Mesothelial cell of epicardium (in vitro differentiated cells): ENCODE measurements at places on chromosomes 1 and 21. TPM values are rescaled to one million over a fixed set of nuclear protein-coding genes. Genes with fewer than 3 reads are reported as not detected.

Gene SMPDL3B
- 7.4 to 8.8 TPM (median 8.4 TPM) in 3 replicates for total RNA-seq

Gene KRTAP13-2
- total RNA-seq = not detected in 3 replicates

Gene PDE4B
- 20.0 to 22.3 TPM (median 21.0 TPM) in 3 replicates for total RNA-seq

Gene MSH4
- 0.27 to 0.29 TPM (median 0.27 TPM) in 3 replicates for total RNA-seq

Gene OVAAL
- total RNA-seq = not detected in 3 replicates

Gene HMGCS2
- total RNA-seq = 0.47 to 1.4 TPM (median 0.51 TPM) in 3 replicates

Gene YRDC
- total RNA-seq = 18.6 to 21.2 TPM (median 19.8 TPM) in 3 replicates

Gene OR2L5
- not detected in 3 replicates for total RNA-seq

Gene DFFA
- 51.4 to 54.8 TPM (median 53.0 TPM) in 3 replicates for total RNA-seq

Gene MARK1
- 10.4 to 15.1 TPM (median 11.8 TPM) in 3 replicates for total RNA-seq

Gene S100A7A
- total RNA-seq = not detected in 3 replicates

Gene ZFP69
- 4.3 to 4.7 TPM (median 4.4 TPM) in 3 replicates for total RNA-seq

Gene IFT25
- 36.8 to 38.2 TPM (median 37.0 TPM) in 3 replicates for total RNA-seq

Gene CDC42
- 239 to 246 TPM (median 244 TPM) in 3 replicates for total RNA-seq

Gene FNBP1L
- total RNA-seq = 71.5 to 74.5 TPM (median 73.7 TPM) in 3 replicates

Gene RAP1GAP
- 7.1 to 10.2 TPM (median 8.0 TPM) in 3 replicates for total RNA-seq

Gene IFNAR1
- total RNA-seq = 24.8 to 28.7 TPM (median 27.0 TPM) in 3 replicates

Gene LRRC47
- 55.4 to 61.9 TPM (median 55.9 TPM) in 3 replicates for total RNA-seq

Gene SORT1
- total RNA-seq = 39.1 to 45.5 TPM (median 40.6 TPM) in 3 replicates

Gene RPTN
- not detected in 3 replicates for total RNA-seq

Gene IL20
- total RNA-seq = not detected in 3 replicates

Gene LIN9
- 7.5 to 8.9 TPM (median 8.8 TPM) in 3 replicates for total RNA-seq

Gene CAMK1G
- total RNA-seq = 3.8 to 5.2 TPM (median 4.5 TPM) in 3 replicates

Gene GUCA2B
- total RNA-seq = not detected in 3 replicates

Gene CELA3A
- not detected in 3 replicates for total RNA-seq

Gene ETV3L
- not detected in 3 replicates for total RNA-seq

Gene ZNF496
- 61.5 to 70.6 TPM (median 69.0 TPM) in 3 replicates for total RNA-seq

Gene CYP4A22
- not detected in 3 replicates for total RNA-seq

Gene PSMG1
- 33.9 to 38.5 TPM (median 34.5 TPM) in 3 replicates for total RNA-seq

Gene CHRM3
- 5.4 to 6.9 TPM (median 6.4 TPM) in 3 replicates for total RNA-seq

Gene RHBDL2
- not detected in 3 replicates for total RNA-seq

Gene ACTA1
- 3.6 to 4.1 TPM (median 3.9 TPM) in 3 replicates for total RNA-seq

Gene ANP32E
- 50.2 to 56.6 TPM (median 56.2 TPM) in 3 replicates for total RNA-seq

Gene MTR
- total RNA-seq = 60.4 to 62.5 TPM (median 61.6 TPM) in 3 replicates

Gene RIIAD1
- not detected in 3 replicates for total RNA-seq

Gene RIMKLA
- 0.20 to 0.31 TPM (median 0.20 TPM) in 3 replicates for total RNA-seq

Gene TTC13
- total RNA-seq = 15.5 to 16.2 TPM (median 15.6 TPM) in 3 replicates

Gene UBE2U
- not detected in 3 replicates for total RNA-seq

Gene KRTAP24-1
- not detected in 3 replicates for total RNA-seq

Gene MIS18A
- 18.9 to 19.8 TPM (median 19.0 TPM) in 3 replicates for total RNA-seq

Gene SH3BGR
- 4.3 to 4.6 TPM (median 4.5 TPM) in 3 replicates for total RNA-seq

Gene FAAH
- 27.4 to 35.0 TPM (median 34.8 TPM) in 3 replicates for total RNA-seq

Gene KRTAP10-6
- not detected in 3 replicates for total RNA-seq

Gene IFI44
- 77.1 to 94.3 TPM (median 81.4 TPM) in 3 replicates for total RNA-seq

Gene SERPINC1
- 0.22 to 0.27 TPM (median 0.23 TPM) in 3 replicates for total RNA-seq

Gene CIART
- 9.2 to 10.6 TPM (median 9.8 TPM) in 3 replicates for total RNA-seq

Gene CENPL
- total RNA-seq = 10.1 to 12.0 TPM (median 10.7 TPM) in 3 replicates

Gene ZMYND12
- total RNA-seq = 0.54 to 0.91 TPM (median 0.76 TPM) in 3 replicates
